Gastrocnemius medialis (tissue), 4 donors: ENCODE measurements at places on chromosomes 5 and 9. TPM values are rescaled to one million over a fixed set of nuclear protein-coding genes. Genes with fewer than 3 reads are reported as not detected.
A peak's percentile ranks its signal among the peaks of the same experiment; 100 is the strongest.

GRCh38 chr9:134781591-134782302 is 98.9 kb upstream of the FCN2 start:
- no peaks in the 10 kb centered on the region for H3K36me3 ChIP-seq
- no peak overlapping the region for H3K27ac ChIP-seq
- H3K4me3 ChIP-seq: no peak overlapping the region
- H3K27me3 ChIP-seq: peaks cover 2% of the 10 kb centered on the region
- no peaks in the 10 kb centered on the region for H3K4me1 ChIP-seq

DNA sequence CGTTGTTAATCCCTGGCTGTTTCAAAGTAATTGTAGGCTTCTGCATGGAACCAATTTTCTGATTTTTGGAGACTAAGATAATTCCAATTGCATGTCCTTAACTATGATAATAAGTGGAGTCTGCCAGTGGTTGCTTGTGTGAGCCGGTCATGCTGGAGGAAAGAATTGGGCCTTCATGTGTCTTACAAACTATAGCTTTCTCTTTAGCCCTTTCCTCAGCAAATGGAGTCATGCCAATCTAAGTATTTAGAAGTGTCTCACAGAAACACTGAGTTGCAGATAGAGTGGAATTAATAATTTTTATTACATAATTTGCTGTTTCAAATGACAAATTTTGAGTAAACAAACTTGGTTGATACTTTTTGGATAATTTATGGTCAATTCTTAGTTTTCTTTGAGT is 200.4 kb downstream of the FBXL7 start:
- H3K4me3 ChIP-seq: no peak overlapping the region
- H3K36me3 ChIP-seq: no peaks in the 10 kb centered on the region
- H3K27ac ChIP-seq: no peak overlapping the region
- DNase-seq: no peak

DNA sequence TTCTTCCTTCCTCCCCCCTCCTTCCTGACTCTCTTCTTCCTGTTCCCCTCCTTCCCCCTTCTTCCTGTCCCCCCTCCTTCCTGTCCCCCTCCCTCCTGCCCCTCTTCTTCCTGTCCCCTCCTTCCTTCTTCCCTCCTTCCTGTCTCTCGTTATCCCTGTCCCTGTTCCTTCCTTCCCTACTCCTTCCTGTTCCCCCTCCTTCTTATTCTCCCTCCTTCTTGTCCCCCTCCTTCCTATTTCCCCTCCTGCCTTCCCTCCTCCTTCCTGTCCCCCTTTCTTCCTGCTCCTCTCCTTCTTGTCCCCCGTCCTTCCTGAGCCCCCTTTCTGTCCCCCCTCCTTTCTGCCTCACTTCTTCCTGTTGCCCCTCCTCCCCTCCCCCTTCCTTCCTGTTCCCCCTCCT is 70.6 kb downstream of the COL5A1 start:
- DNase-seq: no peak
- H3K4me1 ChIP-seq: no peaks in the 10 kb centered on the region
- H3K4me3 ChIP-seq: no peak overlapping the region
- H3K27ac ChIP-seq: no peak overlapping the region
- H3K36me3 ChIP-seq: no peaks in the 10 kb centered on the region

DNA sequence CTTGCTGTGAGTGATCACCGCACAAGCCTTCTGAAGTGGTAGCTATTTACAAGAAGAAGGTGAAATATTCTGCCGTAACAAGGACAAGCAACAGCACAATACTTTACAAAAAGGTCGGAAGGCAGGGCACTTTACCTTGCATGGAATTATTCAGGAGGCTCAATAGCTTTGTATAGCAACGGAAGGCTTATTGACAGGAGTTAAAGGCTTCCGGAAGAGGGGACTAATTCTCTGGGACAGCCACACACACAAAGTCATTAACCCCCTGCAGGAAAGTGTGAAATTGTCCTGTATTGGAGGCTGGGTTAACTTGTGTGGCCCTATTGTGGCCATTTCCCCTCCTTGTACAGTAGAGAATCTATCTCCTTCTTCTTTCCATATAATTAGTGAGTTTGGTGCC is 199.3 kb upstream of the SEMA6A start:
- H3K4me1 ChIP-seq: peaks cover 4% of the 10 kb centered on the region
- no peaks in the 10 kb centered on the region for H3K36me3 ChIP-seq
- DNase-seq: no peak
- no peak overlapping the region for H3K27ac ChIP-seq
- no peak overlapping the region for H3K4me3 ChIP-seq

DNA sequence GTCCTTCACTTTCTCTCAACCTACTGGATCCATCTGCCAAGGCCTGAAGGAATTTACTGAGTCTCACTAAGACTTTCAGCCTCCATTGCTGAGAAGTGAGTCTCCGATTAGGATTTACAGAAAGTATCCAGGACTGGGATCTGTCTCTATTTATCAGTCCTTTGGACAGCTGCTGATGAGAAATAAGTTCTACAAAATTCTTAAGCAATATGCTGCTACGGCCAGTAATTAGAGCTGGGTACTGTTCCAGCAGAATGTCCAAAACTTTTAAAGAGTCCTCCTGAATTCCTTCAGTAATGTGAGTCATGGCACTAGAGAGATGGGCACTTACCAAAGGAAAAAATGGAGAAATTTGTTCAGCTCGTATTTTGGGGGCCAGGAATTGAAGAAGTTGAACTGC is 5.9 kb downstream of the TEX10 start:
- no peaks in the 10 kb centered on the region for H3K27me3 ChIP-seq
- H3K27ac ChIP-seq: peak overlapping the region; percentile 29
- DNase-seq: no peak
- peaks cover 23% of the 10 kb centered on the region for H3K4me1 ChIP-seq
- H3K4me3 ChIP-seq: no peak overlapping the region
- peaks cover 15% of the 10 kb centered on the region for H3K36me3 ChIP-seq

- H3K36me3 ChIP-seq: no peaks in the 10 kb centered on the region
- H3K27ac ChIP-seq: no peak overlapping the region
- no peak overlapping the region for H3K4me3 ChIP-seq
- no peak for DNase-seq
- H3K27me3 ChIP-seq: no peaks in the 10 kb centered on the region
- no peaks in the 10 kb centered on the region for H3K4me1 ChIP-seq
Observed at GRCh38 chr9:27088981-27089380, 20.0 kb upstream of the TEK start.

DNA sequence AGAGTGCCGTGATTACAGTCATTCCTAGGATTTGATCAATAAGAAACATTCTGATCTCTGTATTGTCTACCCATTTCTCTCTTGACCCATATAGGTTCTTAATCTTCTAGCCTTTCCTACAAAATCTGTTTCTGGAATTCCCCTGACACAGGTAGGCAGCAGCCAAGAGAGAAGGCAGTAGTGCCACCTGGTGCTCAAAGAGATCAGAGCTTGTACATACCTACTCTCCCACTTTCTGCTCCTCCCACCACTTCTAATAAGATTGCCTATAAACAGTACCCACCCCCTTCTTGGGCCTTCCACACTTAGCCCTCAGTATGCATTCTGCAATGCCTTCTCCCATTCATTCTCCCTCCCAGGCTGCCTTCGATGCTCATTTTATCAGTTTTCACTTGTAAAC is 117.4 kb upstream of the RORB start:
- H3K4me1 ChIP-seq: no peaks in the 10 kb centered on the region
- no peak overlapping the region for H3K27ac ChIP-seq
- no peak overlapping the region for H3K4me3 ChIP-seq
- no peak for DNase-seq

DNA sequence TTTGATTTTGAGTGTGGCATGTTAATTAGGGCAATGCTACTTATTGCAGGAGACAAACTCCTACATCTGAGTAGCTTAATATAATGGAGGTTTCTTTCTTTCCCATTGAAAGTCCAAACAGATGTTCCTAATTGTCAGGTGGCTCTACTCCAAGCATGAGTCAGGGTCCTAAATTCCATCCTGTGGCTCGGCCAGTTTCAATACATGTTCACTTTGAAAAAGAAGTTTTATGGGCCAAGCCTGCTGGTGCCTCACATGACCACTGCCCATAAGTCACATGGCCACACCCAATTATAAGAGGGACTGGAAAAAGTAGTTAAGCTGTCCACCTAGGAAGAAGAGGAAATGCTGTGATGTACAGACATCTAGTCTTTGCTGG is 170.4 kb downstream of the ARRDC3 start:
- no peak overlapping the region for H3K4me3 ChIP-seq
- no peak for DNase-seq
- H3K27me3 ChIP-seq: no peaks in the 10 kb centered on the region
- H3K36me3 ChIP-seq: no peaks in the 10 kb centered on the region

DNA sequence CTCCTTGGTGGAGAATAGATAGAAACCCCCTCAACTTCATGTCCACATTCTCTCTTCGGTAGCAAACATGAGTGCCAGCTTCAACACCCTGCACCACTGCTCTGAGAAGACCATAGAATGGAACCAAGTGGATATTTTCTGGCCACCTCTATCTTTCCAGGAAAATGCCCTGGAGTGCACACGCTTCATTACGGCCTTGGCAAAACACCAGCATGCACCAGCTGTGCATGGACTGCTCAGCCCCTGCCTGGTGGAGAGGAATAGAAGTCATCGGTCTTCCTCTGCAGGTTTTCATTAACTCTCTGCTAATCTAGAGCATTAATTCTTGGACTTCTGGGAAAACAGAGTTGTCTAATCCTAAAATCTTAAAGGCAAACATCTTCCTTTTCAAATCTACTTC is 211.6 kb upstream of the TMEM161B start:
- H3K27me3 ChIP-seq: no peaks in the 10 kb centered on the region
- DNase-seq: no peak
- no peaks in the 10 kb centered on the region for H3K4me1 ChIP-seq
- H3K36me3 ChIP-seq: no peaks in the 10 kb centered on the region
- no peak overlapping the region for H3K27ac ChIP-seq

DNA sequence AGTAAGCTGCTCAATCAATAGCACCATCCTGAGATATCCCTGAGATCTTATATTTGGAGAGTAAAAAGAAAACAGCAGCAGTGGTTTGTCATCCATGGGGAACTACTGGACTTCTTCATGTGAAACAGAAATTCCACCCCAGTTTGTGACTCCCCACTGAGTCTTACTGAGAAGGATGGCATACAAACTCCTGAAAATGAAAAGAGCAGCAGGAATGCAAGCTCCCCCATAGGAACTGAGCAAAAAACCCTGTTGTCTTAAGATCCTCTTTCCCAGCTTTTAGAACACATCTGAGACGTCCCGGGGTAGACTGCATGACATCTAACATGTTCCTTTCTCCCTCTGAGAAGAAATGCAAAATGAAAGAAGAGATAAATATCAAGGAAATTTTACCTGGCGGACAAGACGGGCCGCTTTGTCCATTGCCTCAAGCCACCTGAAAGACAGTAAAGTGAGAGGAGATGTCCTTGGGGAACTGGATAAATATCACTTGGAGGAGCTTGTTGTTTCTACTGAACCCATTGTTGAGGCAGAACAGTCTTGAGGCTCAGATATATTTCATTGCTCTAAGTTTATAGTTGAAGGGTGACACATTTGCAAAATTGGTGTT is 117.1 kb downstream of the NUDT12 start:
- H3K36me3 ChIP-seq: no peaks in the 10 kb centered on the region
- H3K27me3 ChIP-seq: no peaks in the 10 kb centered on the region
- no peak overlapping the region for H3K27ac ChIP-seq
- no peak for DNase-seq
- H3K4me1 ChIP-seq: no peaks in the 10 kb centered on the region
- H3K4me3 ChIP-seq: no peak overlapping the region

- no peak overlapping the region for H3K27ac ChIP-seq
- no peaks in the 10 kb centered on the region for H3K27me3 ChIP-seq
- no peak for DNase-seq
- H3K4me3 ChIP-seq: no peak overlapping the region
Observed at GRCh38 chr9:93437996-93438395, 13.5 kb upstream of the FAM120A start.

DNA sequence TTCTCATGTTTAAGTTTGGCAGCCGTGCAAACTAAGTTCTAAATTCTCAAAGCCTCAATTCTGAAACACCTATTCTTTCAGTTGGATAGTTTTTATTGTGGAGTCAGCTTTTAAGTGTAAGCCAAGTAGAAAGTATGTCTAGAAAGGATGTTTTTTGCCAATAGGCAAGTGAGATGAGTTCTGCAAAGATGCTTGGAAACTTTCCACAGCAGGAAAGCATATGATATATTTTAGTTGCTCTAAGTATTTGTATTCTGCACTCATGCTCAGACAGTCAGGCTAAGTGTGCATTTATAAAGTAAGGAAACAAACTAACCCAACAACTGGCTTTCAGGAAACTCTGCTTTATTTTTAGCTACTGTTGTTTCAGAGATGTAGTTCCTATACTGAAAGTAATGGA is 67.3 kb upstream of the CDH18 start:
- no peaks in the 10 kb centered on the region for H3K4me1 ChIP-seq
- H3K27ac ChIP-seq: no peak overlapping the region
- no peak overlapping the region for H3K4me3 ChIP-seq
- no peaks in the 10 kb centered on the region for H3K36me3 ChIP-seq
- H3K27me3 ChIP-seq: no peaks in the 10 kb centered on the region
- no peak for DNase-seq

DNA sequence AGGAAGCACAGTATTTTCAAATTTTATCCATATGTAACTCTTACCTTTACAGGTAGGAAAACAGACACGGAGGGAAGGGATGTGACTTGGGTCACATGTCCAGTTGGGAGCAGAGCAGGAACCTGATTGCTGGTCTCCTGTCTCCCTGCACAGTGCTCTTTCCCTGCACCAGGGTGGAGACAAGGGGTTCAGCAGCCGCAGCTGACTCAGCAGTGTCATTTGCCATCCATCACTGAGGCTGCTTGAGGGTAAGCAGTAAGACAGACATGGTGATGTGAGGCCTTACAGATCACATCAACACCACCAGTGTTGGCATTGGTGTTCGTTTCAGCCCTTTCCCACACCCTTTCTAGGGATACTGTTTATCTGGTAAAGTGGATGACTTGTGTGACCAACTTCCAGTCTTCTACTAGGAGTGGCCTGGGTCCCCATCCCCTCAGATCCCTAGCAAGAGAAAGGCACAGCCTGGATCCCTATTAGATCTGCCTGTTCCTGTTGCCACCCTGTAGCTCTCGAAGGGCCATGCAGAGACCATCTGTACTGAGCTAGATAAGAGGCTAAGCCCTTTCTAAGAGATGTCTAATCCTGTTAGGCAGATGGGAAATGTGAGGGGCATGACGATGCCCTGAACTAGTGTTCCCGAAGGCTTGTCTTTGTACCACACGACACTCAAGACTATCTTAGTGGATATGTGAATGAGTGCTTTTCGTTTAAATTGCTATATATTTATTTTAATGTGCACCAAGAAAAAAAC is 29.1 kb downstream of the FRMPD1 start:
- no peaks in the 10 kb centered on the region for H3K27me3 ChIP-seq
- H3K4me1 ChIP-seq: peaks cover 32% of the 10 kb centered on the region
- H3K27ac ChIP-seq: peak overlapping the region; percentile 51
- DNase-seq: no peak
- no peaks in the 10 kb centered on the region for H3K36me3 ChIP-seq

GRCh38 chr9:79164406-79164805 is 407.4 kb upstream of the TLE4 start:
- DNase-seq: no peak
- no peak overlapping the region for H3K4me3 ChIP-seq
- H3K4me1 ChIP-seq: no peaks in the 10 kb centered on the region
- H3K36me3 ChIP-seq: no peaks in the 10 kb centered on the region
- no peak overlapping the region for H3K27ac ChIP-seq

The WWC1 gene
- total RNA-seq: not detected

The CTSV gene
- 0.58 TPM for total RNA-seq

The FAM78A gene
- 13.7 TPM for total RNA-seq

The FIBCD1 gene
- total RNA-seq: not detected

The PCDHGA11 gene
- total RNA-seq: 1.3 TPM

The PPP2R2B gene
- 0.04 TPM for total RNA-seq

The GAS1 gene
- 32.9 TPM for total RNA-seq

The TLE4 gene
- total RNA-seq: 30.1 TPM

The CENPH gene
- 1.9 TPM for total RNA-seq

The SEMA5A gene
- total RNA-seq: 1.2 TPM

The TEK gene
- 9.0 TPM for total RNA-seq

The PGGT1B gene
- total RNA-seq: 9.7 TPM

The ARL10 gene
- 3.4 TPM for total RNA-seq

The IL3 gene
- not detected for total RNA-seq

The SLC36A3 gene
- not detected for total RNA-seq

The NUTM2G gene
- not detected for total RNA-seq
